NCI-H2081 (cell line): ENCODE measurements at places on chromosomes 3 and 15.

GRCh38 chr3:43859766-43860165 lies 169.0 kb downstream of the ABHD5 start:
- no peak for DNase-seq

DNA sequence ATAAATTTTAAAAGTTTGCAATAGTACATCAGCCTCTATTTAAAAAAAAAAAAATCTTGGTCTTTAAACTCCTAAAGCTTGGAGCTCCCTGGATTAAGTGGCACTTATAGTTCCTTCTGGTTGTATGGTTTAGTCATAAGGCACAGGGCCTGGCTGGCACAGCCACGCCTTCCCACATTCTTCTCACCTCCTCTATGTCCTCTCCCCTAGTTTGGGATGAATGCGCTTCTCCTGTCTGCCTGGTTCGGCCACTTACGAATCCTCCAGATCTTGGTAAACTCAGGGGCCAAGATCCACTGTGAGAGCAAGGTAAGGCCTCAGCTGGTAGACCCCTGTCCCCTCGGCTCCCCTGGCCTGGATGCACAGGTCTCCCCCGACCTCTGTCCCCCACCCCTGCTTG lies 10.0 kb downstream of the ANKDD1A start:
- no peak for DNase-seq

GRCh38 chr3:129015388-129016105 lies 14.4 kb downstream of the EFCC1 start:
- no peak for DNase-seq

DNA sequence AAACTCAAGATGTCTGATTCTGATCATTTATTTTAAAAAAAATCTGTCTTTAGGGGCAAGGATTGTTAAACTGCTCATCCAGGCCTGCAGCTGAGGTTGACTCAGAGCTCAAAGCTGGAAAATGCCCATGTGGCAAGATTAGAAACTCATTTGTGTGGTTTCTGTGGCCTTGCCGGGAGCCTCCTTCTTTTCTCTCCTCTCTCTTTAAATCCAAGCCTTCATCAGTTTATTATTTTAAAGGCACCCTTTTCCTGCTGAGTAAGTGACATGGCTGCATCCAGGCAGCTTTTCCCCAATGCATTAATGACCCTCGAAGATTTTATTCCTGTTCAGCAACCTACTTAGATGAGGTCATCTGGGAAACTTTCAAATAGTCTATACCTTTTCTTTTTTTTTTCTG lies 221.3 kb upstream of the CDIN1 start:
- DNase-seq: no peak

DNA sequence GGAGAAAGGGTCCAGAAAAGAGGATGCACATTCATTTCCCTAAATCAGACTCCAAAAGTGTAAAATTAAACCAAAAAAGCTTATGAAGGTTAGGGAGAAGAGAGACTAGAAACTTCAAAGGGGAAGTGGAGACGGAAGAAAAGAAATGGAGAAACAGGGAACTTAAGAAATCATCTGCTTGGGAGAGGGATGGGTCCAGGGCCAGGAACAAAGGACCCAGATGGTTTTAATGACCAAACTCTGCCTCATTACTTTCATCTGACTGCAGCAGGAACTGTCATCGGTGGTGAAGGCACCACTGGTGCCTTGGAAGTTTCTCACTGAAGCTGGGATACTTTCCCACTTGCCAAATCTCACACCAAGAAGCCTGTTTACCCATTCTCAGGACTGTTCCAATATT lies 70.5 kb upstream of the SLC4A7 start:
- DNase-seq: no peak

GRCh38 chr15:43219929-43220928 lies 589 bp downstream of the EPB42 start:
- no peak for DNase-seq

DNA sequence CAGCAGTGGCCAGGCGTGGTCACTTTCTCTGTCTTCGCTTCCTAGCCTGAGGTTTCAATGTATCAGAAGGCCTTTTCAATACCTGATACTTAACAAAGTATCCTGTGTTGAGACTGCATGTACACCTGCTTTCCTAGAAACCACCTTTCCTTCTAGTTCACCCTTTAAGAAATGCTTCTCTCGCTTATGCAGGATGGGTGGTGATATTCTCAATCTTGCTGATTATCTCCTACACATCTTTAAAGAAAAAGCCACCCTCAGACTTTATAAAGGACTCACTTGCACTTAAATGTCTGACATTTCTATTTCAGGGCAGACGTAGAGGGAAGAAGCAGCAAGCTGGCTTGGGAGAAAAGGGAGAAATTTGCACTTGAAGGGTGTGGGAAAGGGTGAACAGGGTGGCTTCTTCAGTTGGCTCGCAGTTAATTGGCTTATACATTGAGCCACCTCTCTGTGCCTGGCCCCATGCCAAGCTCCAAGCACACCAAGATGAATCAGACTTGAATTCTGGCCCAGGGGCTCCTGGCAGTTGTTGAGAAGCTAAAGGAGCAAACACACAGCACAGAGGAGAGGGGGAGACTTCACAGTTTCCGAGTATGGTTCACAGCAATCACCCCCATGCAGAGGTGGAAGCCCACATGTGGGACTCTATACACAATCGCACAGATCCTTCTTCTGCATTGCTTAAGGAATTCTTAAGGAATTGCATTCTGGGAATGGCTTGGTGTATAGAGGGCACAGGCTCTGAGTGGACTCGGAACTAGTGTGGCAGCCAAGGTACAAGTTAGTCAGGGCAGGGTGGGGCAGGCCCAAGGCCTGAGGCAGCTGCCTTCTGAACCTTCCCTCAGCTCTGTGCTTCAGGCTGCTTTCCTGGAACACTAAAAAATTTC lies 1.3 kb downstream of the ARL6IP5 start:
- peak; percentile 22 for DNase-seq

GRCh38 chr15:76162036-76162398 lies 102.2 kb downstream of the TMEM266 start:
- no peak for DNase-seq

DNA sequence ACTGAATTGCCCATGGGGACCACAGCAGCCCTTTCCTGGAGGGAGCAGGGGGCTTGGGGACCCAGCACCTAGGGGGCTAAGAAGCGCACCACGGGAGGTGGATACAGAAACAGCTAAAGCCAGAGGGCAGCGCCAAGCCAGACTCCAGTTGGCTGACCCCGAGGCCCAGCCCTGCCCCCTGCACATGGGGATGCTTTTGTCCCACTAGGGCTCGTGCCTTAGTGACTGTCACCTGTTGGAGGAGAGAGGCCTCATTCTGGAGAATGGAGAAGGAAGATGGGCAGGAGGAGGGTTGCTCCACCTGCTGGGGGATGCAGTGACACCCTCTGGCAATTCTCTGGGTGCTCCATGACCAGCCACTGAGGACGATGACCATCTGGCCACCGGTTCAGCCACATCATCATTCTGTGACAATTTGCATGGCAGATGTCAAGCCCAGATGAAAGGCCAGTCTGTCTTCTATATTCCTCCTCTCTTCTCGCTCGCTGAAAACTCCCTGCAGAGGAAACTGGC lies 167.8 kb upstream of the TLE3 start:
- no peak for DNase-seq

GRCh38 chr3:23395115-23395514 lies 192.0 kb downstream of the UBE2E2 start:
- DNase-seq: no peak

DNA sequence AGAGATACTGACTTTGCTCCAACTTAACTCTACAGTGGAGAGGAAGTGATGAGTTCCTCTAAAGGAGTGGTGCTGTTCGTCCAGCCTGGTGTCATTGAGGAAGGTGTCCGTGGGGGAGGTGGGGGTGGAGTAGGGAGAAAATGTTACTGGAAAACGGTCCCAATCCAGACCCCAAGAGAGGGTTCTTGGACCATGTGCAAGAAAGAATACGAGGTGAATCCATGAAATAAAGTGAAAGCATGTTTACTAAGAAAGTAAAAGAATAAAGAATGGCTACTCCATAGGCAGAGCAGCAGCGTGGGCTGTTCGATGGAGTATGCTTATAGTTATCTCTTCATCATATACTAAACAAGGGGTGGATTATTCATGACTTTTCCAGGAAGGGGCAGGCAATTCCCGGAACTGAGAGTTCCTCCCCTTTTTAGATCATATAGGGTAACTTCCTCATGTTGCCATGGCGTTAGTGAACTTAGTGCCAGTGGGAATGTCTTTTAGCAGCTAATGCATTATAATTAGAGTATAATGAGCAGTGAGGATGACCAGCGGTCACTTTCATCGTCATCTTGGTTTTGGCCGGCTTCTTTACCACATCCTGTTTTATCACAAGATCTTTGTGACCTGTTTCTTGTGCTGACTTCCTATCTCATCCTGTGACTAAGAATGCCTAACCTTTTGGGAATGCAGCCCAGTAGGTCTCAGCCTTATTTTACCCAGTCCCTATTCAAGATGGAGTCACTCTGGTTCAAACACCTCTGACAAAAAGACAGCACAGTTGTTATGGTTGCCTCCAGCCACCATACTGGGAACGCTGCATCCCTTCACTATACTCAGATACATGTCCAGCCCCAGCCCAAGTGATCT lies 38.6 kb downstream of the CLEC3B start:
- no peak for DNase-seq

GRCh38 chr3:169744366-169745054 lies 20.4 kb downstream of the TERC start:
- DNase-seq: peak; percentile 25

GRCh38 chr15:63596676-63597037 lies 530 bp upstream of the FBXL22 start:
- DNase-seq: no peak

GRCh38 chr3:148930752-148931151 lies 60.6 kb upstream of the GYG1 start:
- DNase-seq: no peak

DNA sequence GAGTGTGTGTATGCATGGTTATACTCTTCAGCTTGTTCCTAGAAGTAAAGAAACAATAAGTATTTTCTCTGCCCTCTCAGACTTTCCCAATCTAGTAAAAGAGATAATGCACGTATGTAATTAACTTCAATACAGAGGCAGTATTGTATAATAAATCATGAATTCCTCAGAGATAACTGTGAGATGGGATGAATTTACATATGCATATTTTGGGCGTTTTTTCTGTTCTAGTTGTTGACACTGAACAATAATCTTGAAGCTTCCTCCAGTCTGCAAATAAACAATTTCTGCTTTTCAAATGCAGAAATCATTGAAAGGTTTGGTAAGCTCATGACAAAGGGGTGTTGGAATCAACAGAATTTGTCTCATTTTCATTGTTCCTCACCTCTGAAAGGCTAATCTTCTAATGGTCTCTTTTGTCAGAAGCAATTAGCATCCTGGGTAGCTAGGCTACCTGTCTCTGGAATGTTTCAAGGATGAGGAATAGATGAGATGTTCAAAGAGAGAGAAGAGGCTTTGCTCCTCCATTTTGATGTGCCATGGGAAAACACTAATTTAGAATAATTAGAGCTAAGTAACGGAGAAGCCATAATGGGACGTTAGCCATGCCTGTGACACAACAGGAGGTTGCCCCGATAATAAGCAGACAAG lies 43.3 kb upstream of the SIAH2 start:
- no peak for DNase-seq

DNA sequence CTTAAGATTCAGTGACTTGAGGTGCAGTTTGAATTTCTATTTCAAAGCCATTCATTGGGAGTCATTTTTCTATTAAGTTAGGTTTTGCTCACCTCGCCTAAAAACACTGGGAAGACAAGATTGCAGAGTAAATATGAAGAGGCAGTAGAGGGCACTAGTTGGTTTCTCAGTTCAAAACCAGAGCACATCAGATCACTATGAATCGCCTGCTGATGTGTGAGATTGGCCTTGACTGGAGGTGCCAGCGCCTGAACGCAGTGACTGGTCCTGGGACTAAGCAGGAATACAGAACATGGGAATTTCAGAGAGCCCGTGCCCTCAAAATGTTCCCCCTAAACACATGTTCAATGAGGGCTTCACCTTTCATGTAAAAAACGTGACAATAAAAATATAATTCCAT lies 229.0 kb downstream of the ITPR1 start:
- DNase-seq: no peak

GRCh38 chr15:78909791-78910228 lies 35.0 kb downstream of the CTSH start:
- DNase-seq: peak; percentile 29

GRCh38 chr3:61858054-61858453 lies 296.7 kb downstream of the PTPRG start:
- peak; percentile 29 for DNase-seq

- DNase-seq: no peak
These were observed 91.1 kb upstream of the IL12A start for GRCh38 chr3:159897331-159898075.

- no peak for DNase-seq
These were observed 1.1 kb upstream of the ST6GAL1 start for GRCh38 chr3:186929186-186929585.

DNA sequence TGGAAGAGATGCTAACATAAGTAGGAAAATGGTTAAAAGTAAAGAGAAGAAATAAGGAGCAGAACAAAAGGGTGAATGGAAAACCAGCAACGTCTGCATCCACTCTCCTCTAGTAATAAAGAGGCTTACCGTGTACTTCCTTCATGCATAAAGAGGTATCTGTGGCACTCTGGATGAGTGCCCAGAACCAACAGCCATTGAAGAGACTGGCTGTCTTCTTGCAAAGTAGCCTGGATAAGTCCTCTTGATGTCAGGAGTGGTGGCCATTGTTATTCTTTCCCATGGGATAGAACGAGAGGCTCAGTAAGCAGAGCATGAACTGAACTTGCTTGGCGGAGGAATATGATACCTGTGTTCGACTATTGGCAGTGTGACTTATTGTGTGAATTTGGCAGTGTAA lies 186.2 kb upstream of the RASGRP1 start:
- DNase-seq: no peak
